Fibroblast of skin of left biceps (primary cell): ENCODE measurements at places on chromosomes 2 and 18.

DNA sequence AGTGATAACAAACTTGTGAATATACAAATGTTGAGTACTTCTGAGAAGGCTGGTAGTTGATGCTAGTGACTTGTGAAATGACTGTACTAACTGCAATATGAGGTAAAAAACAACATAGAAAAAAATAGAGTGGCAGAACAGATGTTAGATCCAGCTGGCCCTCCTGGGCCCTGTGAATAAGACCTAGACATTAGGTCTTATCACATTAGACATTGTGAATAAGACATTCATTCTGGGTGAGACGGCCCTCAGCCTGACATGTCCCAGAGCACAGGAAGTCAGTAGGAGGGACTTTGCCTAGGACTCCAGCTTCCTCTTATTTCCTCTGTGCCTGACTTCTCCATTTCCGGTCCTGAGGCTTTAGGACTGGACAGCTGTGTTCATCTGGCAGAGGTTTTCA is 22.9 kb downstream of the DOK1 start:
- DNase-seq, result no peak

DNA sequence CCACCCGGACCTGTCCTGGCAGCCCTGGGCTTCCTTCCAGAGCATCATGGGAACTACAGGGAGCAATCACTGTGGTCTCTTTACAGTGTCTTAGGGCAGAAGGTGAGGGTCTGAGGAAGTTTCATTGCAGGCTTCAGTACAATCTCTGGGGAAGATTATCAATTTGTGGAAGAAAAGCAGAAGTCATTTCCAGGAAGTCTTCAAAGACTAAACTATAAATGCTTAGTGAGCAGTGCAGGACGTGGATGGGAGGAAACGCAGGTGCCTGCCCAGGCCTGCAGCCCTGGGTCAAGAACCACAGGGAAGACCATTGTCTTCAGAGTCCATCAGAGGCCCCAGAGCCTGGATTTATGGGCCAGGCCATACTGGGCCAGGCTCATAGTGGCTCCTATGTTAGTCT is 54.3 kb downstream of the INO80C start:
- DNase-seq, result no peak

DNA sequence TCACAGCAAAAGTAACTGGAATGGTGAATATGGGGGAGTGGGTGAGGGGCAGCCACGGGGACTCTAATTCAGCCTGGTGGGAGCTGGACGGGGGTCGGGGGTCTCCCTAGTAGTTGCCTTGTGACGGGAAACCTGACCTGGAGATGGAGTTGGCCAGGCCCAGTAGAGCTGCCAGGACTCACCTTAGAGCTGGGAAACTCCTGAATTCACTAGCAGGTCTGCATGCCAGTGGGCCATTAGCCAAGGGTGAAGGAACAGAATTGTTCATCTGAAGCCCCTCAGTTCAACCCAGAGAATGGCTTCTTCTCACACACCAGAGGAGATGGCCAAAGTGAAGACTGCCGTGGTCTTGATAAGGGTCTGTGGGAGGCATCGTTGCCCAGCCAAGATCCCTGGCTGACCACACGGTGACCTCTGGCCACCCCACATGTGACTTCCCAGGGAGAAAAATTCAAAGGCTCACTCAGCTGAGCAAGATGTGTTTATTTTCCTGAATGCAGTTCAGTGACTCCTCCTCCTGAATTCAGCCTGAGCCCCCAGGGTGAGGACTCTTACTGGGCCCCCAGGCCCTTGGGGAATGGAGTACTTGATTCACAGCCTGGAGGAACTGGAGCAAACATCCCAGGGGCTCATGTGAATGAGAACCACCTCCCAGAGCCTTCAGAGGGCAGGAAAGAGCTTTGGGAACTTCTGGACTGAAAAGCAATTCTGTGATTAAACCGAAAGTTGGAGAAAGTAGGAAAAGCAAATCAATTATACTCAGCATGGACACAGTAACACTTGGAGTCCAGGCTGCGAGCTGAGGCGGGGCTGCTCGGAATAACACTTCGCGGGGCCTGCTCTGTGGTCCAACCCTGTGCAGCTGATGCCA is 25.2 kb downstream of the MOCOS start:
- DNase-seq, result no peak

GRCh38 chr2:62688771-62689170 is 16.7 kb upstream of the EHBP1 start:
- DNase-seq, result peak; percentile 54

- DNase-seq, result no peak
Observed at GRCh38 chr2:239225371-239225851, 175.4 kb downstream of the HDAC4 start.

DNA sequence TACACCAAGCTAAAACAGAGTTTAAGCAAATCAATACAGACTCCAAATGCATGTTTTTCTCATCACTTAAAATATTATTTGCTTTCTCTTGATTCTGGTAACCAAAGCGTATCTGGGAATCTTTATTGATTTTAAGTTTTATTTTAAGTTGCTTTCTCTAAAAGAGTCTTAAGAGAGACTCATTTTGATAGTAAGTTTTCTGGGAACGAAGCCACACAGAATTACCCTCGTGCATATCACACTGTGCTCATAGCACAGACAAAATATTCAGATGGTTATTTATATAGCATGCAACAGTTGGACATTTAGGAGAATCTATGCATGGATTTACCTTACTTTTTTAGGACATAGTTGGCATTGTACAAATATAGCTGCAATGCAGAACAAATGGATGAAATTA is 597.5 kb upstream of the NRXN1 start:
- DNase-seq, result no peak

- DNase-seq, result no peak
Observed at GRCh38 chr18:39870591-39870990, 2084.4 kb upstream of the PIK3C3 start.

DNA sequence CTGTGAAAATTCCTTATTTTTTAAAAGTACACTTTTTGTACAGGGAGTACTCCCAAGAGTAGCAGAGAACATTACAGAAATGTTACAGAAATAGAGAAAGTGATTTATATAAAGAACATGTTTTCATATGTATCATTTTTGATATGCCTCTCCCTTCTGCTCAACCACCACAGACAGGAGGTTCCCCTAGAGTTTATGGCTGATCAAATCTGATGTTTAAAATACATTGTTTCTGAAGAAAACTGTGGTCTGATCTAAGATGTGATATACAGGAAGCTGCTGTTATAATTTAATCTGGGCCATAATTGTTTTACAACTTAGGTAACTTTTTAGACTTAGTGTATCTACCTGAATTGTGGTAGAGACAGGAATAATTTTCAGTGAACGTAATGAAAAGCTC is 37.0 kb downstream of the STAT4 start:
- DNase-seq, result no peak

GRCh38 chr2:1995584-1995983 is 251.3 kb upstream of the PXDN start:
- no peak for DNase-seq

DNA sequence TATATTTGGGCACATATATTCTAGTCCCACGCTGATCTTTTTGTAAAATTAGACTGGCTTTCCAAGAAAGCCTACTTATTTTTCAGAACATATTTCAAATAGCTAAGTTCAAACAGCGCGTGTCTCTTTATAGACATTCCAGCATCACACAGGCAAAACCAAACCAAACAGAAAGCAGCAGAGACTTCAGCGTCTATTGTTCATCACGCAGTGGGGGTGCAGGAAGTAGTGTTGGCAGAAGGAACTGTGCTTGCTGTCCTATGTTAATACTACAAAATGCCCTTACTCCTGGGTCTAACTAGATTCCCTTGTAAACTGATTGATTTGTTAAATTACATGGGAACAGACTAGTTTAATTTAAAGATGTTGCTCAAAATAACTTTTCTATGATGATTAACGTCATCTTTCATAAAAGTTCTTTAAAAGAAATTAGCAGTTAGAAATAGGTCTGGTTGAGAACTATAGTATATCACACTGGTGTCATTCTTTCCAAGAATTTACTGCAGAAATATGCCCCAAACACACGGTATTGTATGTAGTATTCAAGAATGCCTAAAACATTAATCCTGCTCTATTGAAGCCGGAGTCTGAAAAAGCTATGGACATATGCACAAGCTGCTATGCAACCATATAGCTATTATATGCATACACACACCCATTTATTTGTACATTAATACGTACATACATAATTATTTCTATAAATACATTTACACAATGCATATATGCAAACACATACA is 436.3 kb downstream of the CBLN2 start:
- DNase-seq, result peak; percentile 24

- no peak for DNase-seq
Observed at GRCh38 chr2:32061973-32062861, 1.1 kb upstream of the SPAST start.

DNA sequence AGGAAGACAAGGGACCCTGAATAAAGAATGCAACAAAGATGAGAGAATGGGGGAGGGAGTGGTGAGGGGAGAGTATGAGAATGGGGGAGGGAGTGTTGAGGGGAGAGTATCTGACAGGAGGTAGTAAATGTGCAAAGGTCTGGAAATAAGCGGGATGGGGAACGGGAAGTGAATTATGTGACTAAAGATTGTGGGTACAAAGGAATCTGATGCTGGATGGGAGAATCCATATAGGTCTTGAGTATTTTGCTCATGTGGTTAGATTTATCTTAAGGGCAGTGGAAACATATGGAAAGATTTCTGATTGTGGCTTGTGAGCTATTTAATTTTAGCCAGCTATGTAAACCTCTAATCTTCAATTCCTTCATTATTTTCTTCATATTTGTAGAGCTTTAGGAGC is 593.4 kb downstream of the DCC start:
- DNase-seq, result peak; percentile 2

DNA sequence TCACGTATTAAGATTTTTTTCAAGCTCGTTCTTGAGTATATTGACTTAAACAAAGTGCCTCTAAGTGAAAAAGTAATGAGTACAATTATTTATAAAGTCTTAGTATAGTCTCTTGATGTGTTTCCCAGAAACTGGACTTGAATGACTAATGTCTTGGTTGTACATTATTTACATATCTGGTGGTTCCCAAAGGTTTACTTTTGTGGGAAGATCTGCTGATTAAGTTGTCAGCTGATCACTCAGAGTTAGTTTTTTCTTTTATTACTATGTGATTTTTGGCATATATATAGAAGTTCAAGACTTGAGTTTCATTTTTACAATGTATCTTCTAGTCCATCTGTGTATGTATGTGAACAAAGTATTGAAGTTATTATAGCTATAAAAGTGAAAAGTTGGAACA is 29.5 kb downstream of the RNF144A start:
- peak; percentile 78 for DNase-seq

DNA sequence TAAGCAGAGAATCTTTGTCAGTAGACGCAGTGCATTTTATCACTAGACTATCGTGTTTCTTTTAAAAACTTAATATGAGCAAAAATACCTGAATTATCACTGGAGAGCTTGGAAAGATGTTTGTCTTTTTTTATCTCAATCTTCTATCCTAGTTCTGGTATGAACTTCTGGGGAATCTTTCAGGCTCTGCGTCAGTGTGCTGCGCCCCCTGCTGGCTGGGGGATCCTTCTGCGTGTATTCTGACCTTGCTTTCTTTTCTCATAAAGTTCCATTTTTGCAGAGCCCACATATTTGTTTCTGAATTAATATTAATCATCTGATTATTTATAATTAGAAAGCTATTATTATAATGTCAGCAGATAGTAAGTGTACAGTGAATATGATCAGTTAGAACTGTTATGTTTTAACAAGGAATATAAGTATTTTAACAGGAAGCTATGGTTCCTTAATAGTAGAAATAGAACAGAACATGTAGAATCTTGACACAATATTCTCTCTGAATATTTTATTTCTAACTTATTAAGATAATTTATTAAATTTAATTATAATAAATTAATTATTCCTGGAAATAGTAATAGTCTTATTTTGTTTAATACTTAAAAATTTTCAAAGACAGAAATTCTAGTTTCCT is 945.0 kb upstream of the CRIM1 start:
- peak; percentile 4 for DNase-seq
